ENCODE measurements at places on chromosomes 3 and 15. TPM values are rescaled to one million over a fixed set of nuclear protein-coding genes. Genes with fewer than 3 reads are reported as not detected.

Gene LHFPL4
- total RNA-seq, result not detected

Gene PPP1R14D
- total RNA-seq, result not detected

Gene SLC6A20
- not detected for total RNA-seq

Gene GOLGA8S
- total RNA-seq, result 0.07 TPM

Gene METTL6
- 16.1 TPM for total RNA-seq

Gene LRRN1
- total RNA-seq, result not detected

Gene RPUSD3
- 56.1 TPM for total RNA-seq

Gene NCKIPSD
- total RNA-seq, result 20.5 TPM

Gene PLA2G4D
- not detected for total RNA-seq

Gene TP63
- not detected for total RNA-seq

Gene FSIP1
- total RNA-seq, result 0.47 TPM

Gene CCDC50
- total RNA-seq, result 164 TPM

Gene LRRIQ4
- total RNA-seq, result not detected

Gene TAMM41
- total RNA-seq, result 10.2 TPM

Gene SNURF
- 8.0 TPM for total RNA-seq

Gene PLEKHO2
- total RNA-seq, result 22.5 TPM

Gene OR5H6
- not detected for total RNA-seq

Gene MINAR1
- total RNA-seq, result 0.07 TPM

Gene IRAK2
- 21.6 TPM for total RNA-seq

Gene NPAP1
- total RNA-seq, result not detected

Gene GMPS
- total RNA-seq, result 46.7 TPM

Data from mammary microvascular endothelial cell (primary cell).